NCI-H510A (cell line): ENCODE measurements at places on chromosomes 6 and 20.

GRCh38 chr20:40565682-40566040 is 123.4 kb downstream of the MAFB start:
- no peak for DNase-seq

DNA sequence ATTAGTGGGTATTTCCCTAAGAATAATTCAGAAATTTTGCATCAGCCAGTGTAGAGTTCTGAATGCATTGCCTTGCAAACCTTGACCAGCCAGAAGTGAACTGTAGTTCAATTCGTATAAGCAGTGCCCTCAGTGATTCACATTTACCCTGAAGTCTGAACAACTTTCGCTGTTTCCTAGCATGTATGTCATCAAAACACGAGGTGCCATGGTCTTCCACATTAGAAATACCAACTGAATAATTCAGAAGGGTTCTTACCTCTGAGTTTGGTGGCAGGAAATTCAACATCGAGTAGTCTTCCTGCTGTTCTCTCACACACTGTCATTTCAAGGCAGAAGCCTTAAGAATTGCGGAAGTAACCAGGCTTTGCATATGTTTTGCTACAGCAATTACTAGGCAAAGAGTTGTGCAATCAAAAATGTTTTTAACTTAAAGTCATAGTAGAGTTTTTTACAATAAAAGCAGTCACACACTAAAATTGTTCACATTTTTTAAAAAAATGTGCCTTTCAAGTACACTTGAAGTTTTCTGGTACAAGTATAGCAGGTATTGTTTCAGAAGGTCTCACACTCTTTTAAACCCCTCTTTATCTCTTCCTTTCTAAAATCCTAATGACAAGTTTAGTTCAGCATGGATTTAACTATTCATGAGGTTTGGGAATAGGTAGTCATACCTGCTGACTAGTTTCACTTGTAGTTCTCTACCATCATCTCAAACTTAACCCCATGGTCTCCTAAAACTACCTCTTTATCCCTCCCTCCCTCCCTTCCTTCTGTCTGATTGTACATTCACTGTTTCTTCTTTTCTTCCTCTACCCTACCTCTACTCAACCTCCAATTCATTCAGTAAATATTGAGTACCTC is 118.3 kb downstream of the STXBP5 start:
- DNase-seq: no peak

DNA sequence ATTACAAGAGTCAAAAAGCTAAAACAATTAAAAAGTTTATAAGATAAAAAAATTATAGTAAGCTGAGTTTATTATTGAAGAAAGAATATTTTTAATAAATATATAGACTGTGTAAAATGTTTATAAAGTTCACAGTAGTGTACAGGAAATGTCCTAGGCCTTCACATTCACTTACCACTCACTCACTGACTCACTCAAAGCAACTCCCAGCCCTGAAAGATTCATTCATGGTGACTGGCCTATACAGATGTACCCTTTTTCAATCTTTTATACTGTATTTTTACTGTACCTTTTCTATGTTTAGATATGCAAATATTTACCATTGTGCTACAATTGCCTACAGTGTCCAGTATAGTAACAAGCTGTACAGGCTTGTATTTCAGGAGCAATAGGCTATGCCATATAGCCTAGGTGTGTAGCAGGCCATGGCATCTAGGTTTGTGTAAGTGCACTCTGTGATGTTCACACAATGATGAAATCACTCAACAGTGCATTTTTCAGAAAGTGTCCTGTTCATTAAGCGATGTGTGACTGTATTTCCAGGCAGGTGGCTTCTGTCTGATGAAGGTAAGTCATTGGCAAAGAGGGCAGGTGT is 130.2 kb downstream of the BTBD3 start:
- DNase-seq: peak; percentile 3

DNA sequence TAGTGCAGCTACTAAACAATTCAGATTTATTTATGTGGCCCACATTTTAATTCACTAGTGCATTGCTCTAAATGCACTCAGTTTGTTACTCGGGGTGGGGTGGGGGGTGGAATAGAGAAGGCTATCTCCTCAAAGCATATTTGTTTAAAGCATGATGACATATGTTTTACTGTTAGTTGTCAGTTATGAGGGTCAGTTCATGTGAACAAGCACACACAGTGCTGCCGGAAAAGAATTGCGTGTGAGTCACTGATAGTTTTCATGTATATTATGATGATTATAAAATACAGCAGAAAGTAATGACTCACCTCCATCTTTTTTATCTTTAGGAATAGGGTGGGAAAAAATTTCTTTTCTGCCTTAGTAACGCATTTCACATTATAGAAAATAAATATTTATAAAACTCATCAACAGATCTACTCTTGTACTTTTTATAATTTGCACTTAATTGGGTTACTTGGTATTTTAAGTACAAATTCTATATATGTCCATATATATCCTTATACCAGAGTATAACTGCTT is 42.2 kb upstream of the STXBP5 start:
- DNase-seq: no peak

- no peak for DNase-seq
These were observed 66.2 kb upstream of the IYD start for GRCh38 chr6:150302520-150303176.

GRCh38 chr6:34115403-34115795 is 30.5 kb downstream of the GRM4 start:
- DNase-seq: no peak

DNA sequence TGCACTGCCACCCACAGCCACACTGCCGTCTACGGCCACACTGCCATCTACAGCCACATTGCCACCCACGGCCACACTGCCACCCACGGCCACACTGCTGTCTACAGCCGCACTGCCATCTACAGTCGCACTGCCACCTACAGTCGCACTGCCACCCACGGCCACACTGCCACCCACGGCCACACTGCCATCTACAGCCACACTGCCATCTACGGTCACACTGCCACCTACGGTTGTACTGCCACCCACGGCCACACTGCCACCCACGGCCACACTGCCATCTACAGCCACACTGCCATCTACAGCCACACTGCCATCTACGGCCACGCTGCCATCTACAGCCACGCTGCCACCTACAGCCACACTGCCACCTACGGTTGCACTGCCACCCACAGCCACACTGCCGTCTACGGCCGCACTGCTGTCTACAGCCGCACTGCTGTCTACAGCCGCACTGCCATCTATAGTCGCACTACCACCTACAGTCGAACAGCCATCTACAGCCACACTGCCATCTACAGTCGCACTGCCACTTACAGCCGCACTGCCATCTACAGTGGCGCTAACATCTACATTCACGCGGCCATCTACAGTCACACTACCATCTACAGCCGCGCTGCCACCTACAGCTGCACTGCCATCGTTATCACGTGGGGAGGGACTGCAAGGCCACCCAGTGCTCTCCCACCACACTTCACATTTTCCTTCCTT is 154.6 kb upstream of the AFDN start:
- no peak for DNase-seq

GRCh38 chr6:141103246-141103645 is 1029.5 kb upstream of the GJE1 start:
- DNase-seq: peak; percentile 11

- DNase-seq: no peak
These were observed 47.1 kb upstream of the SLC22A16 start for GRCh38 chr6:110523451-110524021.

DNA sequence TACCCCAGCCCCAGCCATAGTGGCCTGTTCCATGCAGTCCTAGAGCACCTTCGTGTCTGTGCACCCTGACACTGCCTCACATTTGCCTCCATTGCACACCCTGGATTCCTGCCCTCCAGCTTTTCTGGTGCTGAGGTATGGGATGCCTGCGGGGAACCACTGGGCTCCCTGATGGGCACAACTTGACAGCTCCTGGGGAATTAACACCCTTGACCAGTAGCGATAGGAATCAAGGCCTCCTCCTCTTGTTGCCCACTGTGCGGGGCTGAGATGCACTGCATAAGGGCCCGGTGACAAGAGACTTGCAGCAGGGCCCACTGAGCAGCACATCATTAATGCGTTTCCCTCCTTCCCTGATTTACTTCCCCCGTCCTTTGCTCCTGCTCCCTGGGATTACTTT is 235.6 kb upstream of the MOCS1 start:
- no peak for DNase-seq
